RWPE2 (cell line): ENCODE measurements at places on chromosomes 6 and 20.

DNA sequence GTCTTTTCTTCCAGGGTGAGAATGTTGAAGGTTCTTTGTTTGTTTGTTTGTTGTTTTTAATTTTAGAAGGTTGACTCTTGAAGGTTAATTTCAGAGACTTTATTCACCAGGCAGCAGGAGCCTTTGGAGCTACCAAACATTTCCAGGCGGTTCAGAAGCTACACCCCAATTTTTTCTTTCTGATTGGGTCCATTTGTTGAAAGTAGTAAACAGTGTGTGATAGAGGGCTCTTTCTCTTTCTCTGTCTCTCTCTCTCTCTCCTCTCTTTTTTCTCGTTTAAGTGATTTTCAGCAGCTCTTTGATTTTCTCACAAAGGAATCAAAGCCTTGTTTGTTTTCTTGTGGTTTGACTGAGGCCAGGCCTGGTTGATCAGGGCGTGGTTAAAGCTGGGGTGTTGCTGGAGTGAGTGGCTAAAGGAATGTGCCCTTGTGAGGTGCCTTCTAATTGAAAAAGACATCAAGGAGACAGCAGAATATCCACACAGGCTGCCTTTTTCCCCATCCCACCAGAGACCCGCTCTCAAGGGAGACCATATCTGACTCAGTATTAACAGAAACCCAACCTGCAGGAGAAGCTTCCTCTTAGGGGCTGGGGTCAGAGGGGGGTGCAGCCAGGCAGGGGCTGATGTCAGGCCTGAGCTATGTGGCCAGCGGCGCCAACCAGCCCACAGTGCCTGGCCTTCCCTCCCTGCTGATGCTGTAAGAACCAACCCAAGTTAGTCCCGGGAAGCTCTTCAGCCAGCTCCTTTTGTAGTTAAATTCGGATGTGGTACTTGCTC is 40.4 kb upstream of the NAA20 start:
- H3K27me3 ChIP-seq: no peaks in the 10 kb centered on the region
- H3K36me3 ChIP-seq: peaks cover 56% of the 10 kb centered on the region
- no peak for DNase-seq
- H3K4me1 ChIP-seq: peaks cover 58% of the 10 kb centered on the region
- peak overlapping the region; percentile 50 for H3K4me3 ChIP-seq

GRCh38 chr6:53301801-53302537 is 46.8 kb downstream of the ELOVL5 start:
- peaks cover 33% of the 10 kb centered on the region for H3K4me1 ChIP-seq
- 0 out of 2 replicates have a peak, but pooled peaks cover 3% of the 10 kb centered on the region for H3K36me3 ChIP-seq
- no peak overlapping the region for H3K4me3 ChIP-seq
- H3K27me3 ChIP-seq: no peaks in the 10 kb centered on the region

DNA sequence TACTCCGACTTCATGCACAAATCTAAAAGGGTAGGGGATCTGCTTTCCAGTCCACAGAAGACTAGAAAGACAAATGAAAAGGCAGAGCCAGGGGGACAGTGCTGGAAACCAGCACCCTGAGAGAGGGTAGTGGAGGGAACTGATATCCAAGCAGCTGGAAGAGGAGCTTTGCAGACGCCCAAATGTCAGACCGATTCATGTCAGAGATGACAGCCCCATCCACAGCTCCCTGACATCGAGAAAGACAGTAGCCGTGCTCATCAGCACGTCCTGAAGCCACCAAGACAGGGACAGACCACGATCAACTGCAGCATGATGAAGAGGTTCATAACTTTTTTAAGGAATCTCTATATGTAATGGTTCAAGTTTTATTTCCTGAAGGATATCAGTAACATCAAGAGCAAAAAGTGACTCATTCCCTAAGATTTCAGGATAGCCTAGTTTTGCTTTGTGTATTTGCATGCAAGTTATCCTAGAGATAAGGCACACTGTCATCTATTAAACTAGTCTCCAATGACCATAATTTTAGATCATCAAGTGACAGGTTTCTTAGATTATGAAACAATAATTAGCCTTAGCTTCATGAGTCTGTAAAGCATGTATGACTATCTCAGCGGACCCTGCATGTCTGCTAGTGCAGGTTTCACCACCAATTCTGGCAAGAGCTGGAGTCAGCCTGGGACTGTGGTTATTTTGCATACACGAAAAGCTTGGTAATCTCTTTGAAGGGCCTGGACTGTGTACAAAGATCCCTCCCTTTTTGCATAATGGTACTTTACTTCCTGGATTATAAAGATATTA is 43.0 kb downstream of the PRDM1 start:
- H3K27me3 ChIP-seq: no peaks in the 10 kb centered on the region
- no peak for DNase-seq
- H3K4me3 ChIP-seq: no peak overlapping the region
- H3K36me3 ChIP-seq: no peaks in the 10 kb centered on the region
- peak overlapping the region; percentile 58 for H3K27ac ChIP-seq

DNA sequence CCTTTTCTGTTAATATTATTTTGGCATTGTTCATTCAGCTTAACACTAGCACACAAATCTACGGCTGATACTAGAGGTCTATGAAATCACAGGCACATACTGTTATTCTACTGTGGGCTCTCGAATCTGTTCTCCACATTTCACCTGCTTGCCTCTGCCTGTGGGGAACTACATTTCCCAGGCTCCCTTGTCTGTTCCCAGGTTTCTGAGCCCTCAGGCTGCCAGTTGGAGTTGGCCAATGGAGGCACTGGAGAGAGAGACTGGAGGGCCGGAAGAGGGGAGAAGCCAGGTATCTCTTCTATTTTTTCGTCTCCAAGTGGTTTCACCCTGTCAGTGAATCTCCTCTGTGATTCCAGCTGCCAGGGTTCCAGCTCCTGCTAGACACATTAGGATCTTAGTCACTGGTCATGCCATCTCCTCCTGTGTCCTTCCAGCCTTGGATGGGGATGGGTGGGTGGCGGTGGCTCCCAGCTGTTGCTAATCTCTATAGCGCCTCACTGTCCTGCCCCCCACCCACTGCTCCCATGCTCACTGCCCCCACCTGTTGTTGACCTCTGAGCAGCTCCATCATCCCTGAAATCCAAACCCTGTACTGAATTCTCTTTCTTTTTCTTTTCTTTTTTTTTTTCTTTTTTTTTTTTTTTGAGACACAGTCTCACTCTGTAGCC is 188.2 kb downstream of the LRFN2 start:
- no peaks in the 10 kb centered on the region for H3K4me1 ChIP-seq
- no peak for DNase-seq
- H3K4me3 ChIP-seq: no peak overlapping the region
- H3K36me3 ChIP-seq: no peaks in the 10 kb centered on the region

DNA sequence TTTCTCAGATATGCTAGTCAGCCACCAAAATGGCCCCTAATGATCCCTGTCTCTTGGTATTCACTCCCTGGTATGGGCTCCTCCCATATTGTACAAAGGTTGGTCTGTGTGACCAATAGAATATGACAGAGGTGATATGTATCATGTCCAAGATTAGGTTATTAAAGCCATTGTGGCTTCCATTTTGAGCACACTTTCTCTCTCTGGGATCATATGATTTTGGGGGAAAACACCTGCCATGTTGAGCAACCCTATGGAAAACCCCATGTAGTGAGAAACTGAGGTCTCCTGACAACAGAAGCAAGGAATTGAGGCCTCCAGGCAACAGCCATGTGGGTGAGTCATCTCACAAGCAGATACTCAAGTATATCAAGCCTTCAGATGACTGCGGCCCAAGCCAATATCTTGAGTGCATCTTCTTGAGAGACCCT is 7.1 kb upstream of the ZNF318 start:
- no peaks in the 10 kb centered on the region for H3K27me3 ChIP-seq
- H3K36me3 ChIP-seq: no peaks in the 10 kb centered on the region
- no peak overlapping the region for H3K4me3 ChIP-seq
- no peaks in the 10 kb centered on the region for H3K4me1 ChIP-seq

GRCh38 chr20:57574954-57575353 is 14.0 kb downstream of the PCK1 start:
- no peak overlapping the region for H3K27ac ChIP-seq
- DNase-seq: no peak
- no peak overlapping the region for H3K4me3 ChIP-seq
- peaks cover 86% of the 10 kb centered on the region for H3K27me3 ChIP-seq
- H3K4me1 ChIP-seq: no peaks in the 10 kb centered on the region

DNA sequence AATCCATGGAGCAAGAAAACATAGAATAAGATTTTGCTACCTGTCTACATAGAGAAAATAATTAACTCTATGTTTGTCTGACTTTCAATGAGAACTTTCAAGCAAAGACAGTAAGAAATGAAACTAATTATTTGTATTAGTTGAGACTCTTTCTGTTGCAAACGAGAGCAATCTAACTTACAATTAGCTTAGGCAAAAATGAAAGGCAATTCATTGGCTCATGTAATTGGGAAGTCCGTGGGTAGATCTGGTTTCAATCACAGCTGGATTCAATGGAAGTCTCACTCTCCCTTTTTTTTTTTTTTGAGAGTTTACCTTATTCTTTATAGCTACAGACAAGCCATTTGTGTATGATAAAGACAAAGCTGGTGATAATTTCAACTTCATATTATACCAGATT is 68.2 kb upstream of the STXBP5 start:
- peak overlapping the region; percentile 76 for H3K27ac ChIP-seq
- peaks cover 19% of the 10 kb centered on the region for H3K4me1 ChIP-seq
- no peaks in the 10 kb centered on the region for H3K36me3 ChIP-seq
- DNase-seq: no peak
- H3K4me3 ChIP-seq: no peak overlapping the region
- H3K27me3 ChIP-seq: no peaks in the 10 kb centered on the region

DNA sequence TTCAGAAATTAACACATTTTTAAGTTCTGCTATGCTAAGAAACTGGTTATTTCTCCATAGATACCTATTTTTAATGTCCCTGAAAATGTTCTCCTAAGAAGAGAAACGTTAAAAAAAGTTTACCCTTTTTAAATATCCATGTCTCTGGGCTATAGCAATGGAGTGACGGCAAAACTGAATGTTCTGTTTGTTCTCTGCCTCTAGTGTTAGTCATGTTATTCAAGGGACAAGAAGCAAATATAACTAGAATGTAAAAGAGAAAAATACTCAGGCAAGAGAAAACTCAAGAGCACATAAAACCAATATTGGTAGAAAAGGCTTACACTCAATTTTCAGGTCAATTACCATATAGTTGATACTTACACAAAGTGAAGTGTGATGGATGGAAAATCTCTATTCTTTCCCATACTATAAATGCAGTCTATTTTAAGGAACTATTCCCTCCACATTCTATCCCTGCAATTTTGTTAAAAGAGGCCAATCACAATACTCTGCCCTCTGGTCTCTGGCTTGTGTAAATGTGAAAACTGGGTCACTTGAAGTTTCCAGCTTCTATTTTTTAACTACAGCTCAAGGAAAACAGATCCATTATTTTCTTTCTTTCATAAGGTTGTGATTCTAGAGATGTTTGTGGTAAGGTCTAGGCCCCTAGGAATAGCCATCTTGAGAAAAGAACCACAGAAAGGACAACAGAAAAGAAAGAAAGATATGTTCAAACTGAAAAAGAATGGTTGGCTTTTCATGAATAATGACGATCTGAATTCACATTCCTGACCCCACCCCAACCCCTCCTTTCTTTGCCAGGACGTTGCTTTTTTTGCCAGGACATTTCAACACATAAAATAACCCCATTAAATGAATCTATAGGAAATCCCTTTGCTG is 200.3 kb upstream of the FAM83B start:
- no peak overlapping the region for H3K27ac ChIP-seq
- H3K4me1 ChIP-seq: no peaks in the 10 kb centered on the region
- H3K36me3 ChIP-seq: no peaks in the 10 kb centered on the region

DNA sequence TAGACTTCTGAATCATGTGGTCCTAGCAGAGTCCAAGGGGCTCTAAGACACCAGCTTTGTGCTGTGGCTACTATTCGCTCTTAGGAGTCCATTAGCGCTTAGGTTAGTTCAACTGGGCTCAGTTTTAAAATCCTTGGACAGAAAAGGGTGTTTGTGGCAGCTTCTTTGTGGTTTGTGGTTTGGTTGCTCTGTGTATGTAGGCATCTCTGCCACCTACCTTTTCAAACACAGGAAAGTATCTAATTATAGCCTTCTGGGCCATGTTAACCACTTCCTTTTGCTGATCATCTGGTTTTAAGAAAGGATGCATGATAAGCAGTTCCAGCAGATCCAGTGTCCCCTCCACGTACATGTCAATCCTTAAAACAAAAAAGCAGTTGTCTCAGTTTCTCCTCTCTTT is 10.8 kb downstream of the GSTA4 start:
- no peak overlapping the region for H3K27ac ChIP-seq
- H3K36me3 ChIP-seq: peaks cover 15% of the 10 kb centered on the region
- H3K4me1 ChIP-seq: no peaks in the 10 kb centered on the region
- no peak overlapping the region for H3K4me3 ChIP-seq

DNA sequence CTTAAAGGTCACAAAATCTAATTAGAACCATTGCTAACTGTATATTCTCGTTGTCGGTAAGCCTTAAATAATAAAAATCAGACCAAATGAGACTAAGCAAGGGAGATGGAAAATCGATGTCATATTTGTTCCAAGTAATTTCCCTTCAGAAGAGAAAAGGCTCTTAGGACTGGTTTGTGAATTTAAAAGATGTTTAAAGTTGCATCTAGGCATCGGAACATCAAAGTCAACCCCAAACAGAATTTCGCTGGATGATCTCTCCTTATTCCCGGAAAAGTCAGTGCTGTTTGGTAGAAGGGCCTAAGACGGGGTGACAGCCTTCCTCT is 63.8 kb downstream of the NPEPL1 start:
- H3K27me3 ChIP-seq: peaks cover 74% of the 10 kb centered on the region
- no peak for DNase-seq
- no peak overlapping the region for H3K4me3 ChIP-seq
- H3K27ac ChIP-seq: no peak overlapping the region

GRCh38 chr20:25223179-25223661 is 24.7 kb upstream of the PYGB start:
- no peak overlapping the region for H3K4me3 ChIP-seq
- H3K36me3 ChIP-seq: peaks cover 26% of the 10 kb centered on the region
- H3K27me3 ChIP-seq: no peaks in the 10 kb centered on the region
- H3K4me1 ChIP-seq: peaks cover 32% of the 10 kb centered on the region
- H3K27ac ChIP-seq: peak overlapping the region; percentile 83
- DNase-seq: peak; percentile 93

DNA sequence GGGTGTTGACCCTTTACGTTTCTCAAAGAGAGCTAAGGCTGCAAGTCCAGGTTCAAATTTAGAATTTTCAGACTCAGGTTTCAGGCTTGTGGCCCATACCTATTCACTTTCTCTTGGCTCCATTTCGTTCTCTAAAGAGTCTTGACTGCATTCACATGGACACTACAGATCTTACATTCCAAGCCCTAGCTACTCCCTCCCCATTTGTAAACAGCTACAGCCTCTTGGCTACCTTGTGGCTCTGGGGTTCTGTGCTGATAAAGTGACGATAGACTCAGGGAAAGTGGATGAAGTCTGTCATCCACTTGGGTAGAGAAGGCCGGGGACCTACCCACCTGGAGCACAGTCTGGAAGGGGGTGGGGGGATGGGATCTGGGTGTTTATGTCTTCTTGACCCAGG is 503.3 kb downstream of the LMBRD1 start:
- H3K27me3 ChIP-seq: no peaks in the 10 kb centered on the region
- DNase-seq: no peak
- H3K27ac ChIP-seq: no peak overlapping the region
